Left lung (tissue), 14 donors: ENCODE measurements at places on chromosomes 3 and 15. TPM values are rescaled to one million over a fixed set of nuclear protein-coding genes. Genes with fewer than 3 reads are reported as not detected.

Gene NPRL2
- polyA plus RNA-seq = 26.4 TPM

Gene ZNF385D
- polyA plus RNA-seq = 15.3 TPM

Gene NME9
- 5.9 TPM for polyA plus RNA-seq

Gene TARS3
- 30.2 TPM for polyA plus RNA-seq

Gene OSTN
- 0.04 TPM for polyA plus RNA-seq

Gene ACKR2
- 3.1 TPM for polyA plus RNA-seq

Gene TUSC7
- polyA plus RNA-seq = not detected

Gene TRANK1
- 23.5 TPM for polyA plus RNA-seq

Gene SCN5A
- 0.63 TPM for polyA plus RNA-seq

Gene MEF2A
- polyA plus RNA-seq = 58.8 TPM

Gene NR2F2
- 162 TPM for polyA plus RNA-seq

Gene IGSF11
- polyA plus RNA-seq = 0.63 TPM

DNA sequence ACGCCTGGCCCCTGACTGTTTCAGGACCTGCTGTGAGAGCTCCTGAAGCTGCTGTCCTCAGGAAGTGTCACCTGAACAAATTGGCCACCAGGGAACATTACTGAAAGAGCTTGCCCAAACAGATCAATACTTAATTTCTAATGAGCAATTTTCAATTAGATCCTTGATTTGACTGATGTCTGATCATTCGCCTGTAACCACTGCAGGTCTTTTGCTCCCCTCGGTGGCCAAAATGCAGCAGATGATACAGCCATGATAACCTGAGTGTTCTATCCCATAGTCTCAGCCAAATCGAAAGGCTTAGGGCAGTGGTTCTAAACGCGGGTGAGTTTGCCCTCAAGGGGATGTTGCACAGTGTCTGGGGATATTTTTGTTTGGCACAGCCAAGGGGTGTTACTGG is 57.6 kb upstream of the MEX3B start:
- no peak for DNase-seq

DNA sequence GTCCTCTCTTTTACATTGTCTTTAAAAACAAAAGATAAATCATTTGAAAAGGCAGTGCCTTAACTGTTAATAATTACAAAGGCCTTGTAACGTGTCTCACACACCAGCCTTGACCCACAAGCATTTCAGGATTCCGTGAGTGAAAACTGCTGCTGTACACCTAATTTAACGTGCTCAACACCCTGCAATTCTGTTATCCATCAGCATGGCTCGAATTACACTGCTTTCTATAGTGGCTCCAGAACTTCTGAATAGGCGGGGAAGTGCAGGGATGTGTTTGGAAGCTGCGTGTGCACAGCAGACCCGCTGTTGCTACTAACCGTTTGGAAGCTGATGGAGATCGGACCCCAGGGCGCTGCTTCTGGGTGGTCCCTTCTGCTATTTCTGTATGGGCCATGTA is 9.9 kb upstream of the ETFA start:
- DNase-seq = no peak

DNA sequence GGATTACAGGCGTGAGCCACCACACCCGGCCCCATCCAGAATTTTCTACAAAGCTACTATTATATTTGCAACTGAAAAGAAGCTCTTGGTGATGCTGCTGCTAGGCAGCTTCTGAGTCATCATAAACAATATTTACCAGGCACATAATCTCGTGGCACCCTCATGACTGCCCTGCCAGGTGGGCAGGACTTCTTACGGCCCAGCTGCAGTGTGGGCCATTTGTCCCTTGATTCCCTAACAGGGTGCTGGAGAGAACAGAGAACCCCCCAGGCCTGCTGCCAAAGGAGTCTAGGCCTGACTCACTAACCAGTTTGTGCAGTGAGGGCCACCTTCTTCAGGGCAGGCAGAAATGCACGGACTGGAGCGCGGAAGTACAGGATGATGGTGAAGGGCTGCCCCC is 4.9 kb downstream of the EPB42 start:
- DNase-seq = no peak

GRCh38 chr3:12586403-12586802 is 29.5 kb downstream of the MKRN2 start:
- DNase-seq = no peak

- no peak for DNase-seq
Measured at GRCh38 chr3:20376665-20377217, 190.7 kb upstream of the SGO1 start.

DNA sequence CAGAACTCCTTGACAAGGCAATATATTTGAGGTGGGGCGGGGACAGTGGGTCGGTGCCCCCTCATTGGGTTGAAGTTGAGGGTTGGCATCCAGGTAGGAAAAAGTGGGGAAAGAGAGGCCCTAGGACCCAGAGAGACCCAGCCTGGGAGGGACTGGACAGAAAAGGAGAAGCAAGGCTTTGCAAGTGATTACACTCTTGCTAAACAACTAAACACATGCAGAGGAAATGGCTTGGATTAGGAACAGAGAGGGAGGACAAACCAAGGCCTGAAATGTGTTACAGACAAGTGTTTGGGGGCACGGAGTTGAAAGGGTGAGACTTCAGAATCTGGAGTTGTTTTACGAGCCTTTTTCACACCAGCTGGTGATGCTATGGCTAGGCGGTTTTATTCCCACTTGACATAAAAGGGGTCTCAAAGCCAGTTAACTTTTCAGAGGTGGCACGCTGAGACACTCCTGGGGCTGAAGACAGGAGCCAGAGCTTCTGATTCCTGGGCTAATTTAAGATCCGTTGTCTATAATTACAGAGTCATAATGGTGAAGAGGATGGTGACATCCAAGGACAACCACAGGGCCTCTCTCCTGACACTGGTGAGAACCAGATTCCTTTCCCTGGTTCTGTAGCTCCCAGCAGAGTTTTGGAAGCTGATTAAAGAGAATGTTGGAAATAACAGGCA is 7.7 kb upstream of the KCTD6 start:
- no peak for DNase-seq

GRCh38 chr15:96330064-96330449 is 443 bp upstream of the NR2F2 start:
- DNase-seq = peak; percentile 76

DNA sequence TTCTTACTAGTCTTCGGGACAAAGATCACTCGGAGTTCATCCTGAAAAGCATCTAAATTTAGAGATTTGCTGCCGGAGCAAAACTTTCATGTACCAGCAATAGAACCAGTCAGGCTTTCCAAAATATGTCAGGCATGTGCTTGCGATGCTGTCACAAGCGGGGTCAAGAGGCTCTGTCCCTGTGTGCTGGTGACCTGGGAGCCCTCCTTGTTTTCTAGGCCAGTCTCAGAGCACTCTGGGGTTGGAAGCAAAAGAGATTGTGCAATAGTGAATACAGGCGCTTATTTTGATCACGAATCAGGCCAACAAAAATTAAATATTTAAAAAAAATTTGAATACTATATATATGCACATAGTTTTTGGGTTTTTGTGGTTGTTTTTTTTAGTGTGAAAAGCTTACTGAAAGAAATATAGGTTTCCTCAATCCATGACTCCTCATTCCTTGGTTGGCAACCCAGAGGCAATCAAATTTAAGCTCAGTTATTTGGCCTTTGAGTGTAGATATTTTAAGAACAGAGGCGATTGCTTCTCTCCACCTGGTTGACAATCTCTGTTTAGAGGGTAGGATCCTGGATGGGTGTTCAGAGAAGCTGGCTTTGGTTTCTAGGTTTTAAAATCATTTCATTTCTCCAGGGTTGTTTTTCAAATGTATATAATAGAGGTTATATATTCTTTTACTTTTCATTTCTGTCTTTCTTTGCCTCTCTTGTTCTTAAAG is 8.4 kb upstream of the KLHL24 start:
- DNase-seq = no peak

GRCh38 chr3:127141921-127142730 is 50.8 kb upstream of the PRR23E start:
- DNase-seq = peak; percentile 83

GRCh38 chr3:55245351-55245750 is 241.8 kb downstream of the WNT5A start:
- DNase-seq = no peak

DNA sequence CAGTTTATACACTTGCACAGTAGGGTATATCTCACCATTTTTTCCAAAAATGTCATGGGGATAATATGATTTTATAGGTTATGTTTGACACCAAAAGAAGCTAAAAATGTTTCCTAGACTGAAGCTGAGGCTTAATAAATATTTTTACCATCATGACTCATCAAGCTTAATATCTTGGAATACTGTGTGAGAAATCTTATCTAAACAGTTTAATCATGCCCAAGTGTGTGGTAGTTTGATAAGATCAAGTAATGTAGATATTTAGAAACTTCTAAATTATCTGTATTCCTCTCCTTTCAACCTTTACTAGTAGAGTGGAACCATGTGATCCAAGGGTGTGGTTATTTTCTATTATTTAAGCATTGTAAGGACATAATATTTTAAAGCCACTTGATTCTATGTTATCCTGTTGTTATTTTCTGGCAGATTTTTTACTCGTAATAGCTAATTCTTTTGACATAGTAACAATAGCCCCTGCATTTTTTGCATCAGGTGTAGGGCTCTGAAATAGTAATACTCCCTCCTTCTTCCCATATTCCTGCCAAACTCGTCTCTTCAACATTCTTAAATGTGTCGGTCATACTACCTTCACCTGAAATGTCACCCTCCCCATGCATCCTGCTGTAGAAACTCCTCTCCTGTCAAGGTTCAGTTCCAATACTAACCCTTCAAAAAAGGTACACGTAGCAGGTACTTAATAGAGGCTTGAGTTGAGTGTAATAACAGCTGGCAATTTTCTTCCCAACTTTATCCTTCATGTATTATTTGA is 729.6 kb downstream of the NLGN1 start:
- DNase-seq = no peak
